ENCODE measurements at places on chromosomes 1 and 21.

DNA sequence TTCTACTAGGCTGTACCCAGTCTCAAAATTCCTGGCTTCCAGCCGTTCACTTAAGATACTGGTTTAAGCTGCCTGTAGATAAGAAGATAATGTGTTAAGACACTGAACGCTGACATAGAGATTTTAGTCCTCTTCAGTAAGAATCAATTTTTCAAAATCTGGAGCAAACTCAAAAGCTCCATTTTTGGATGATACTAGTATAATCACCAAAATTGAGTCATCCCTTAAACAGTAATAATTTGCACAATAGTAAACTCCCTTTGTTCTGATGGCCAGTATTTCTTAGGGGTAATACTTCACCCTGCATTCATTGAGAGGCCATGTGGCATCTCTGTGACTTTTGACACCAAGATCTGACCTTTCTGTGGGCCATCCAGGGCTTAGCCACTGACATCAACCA lies 299.8 kb upstream of the USP25 start:
- DNase-seq: no peak

- no peak for DNase-seq
Measured at GRCh38 chr1:30919025-30919881, 10.7 kb upstream of the SDC3 start.

DNA sequence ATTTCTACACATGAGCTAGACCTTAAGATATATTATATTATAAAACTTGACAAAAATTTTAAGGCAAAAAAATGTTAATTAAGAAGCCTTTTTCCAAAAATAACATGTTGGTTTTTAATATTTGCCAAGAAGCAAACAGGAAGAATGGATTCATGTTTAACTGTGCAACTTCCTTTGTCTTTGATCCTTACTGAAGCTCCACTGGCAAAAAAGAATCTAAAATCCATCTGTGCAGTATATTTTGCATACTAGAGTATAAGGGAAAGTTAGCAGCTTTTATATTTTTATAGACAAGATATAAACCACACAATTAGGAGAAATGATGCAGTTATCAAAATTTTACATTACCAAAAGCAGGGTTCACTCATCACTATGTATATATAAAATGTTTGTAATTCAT lies 76.9 kb upstream of the RGS18 start:
- DNase-seq: no peak

- DNase-seq: no peak
Measured at GRCh38 chr1:182817802-182818201, 21.3 kb upstream of the DHX9 start.

DNA sequence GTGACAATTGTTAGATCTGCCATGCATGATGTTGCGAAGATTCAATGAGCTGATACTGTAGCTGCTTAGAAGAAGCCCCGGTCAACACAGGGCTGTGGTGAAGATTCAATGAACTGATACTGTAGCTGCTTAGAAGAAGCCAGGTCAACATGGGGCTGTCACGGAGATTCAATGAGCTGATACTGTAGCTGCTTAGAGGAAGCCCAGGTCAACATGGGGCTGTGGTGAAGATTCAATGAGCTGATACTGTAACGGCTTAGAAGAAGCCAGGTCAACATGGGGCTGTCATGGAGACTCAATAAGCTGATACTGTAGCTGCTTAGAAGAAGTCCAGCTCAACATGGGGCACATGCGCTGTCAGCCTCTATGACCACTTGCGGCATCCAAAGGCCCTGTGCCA lies 18.8 kb upstream of the BACE2 start:
- DNase-seq: no peak

GRCh38 chr1:54810153-54810942 lies 9.2 kb upstream of the TTC22 start:
- peak; percentile 57 for DNase-seq

GRCh38 chr1:177010211-177010825 lies 154.2 kb downstream of the ASTN1 start:
- no peak for DNase-seq

- no peak for DNase-seq
Measured at GRCh38 chr21:22889445-22889844, 1891.2 kb downstream of the NCAM2 start.

DNA sequence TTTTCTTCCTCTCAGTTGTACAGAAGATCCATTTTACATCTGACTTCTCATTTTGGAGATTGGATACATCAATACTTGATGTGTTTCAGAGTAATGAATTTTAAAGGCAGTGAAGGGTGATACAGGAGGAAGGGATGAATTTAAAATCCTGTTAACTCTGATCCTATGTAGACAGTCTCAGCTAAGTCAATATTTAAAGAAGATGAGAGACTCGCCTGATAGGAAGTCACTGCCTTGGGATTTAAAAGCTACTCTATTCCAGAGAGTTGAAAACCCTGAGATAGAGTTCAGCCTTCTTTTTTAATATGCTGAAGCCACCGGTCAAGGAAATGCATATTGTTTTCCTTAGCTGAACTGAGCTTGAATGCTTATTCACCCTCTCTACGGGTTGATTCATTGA lies 42.7 kb downstream of the HUNK start:
- no peak for DNase-seq

DNA sequence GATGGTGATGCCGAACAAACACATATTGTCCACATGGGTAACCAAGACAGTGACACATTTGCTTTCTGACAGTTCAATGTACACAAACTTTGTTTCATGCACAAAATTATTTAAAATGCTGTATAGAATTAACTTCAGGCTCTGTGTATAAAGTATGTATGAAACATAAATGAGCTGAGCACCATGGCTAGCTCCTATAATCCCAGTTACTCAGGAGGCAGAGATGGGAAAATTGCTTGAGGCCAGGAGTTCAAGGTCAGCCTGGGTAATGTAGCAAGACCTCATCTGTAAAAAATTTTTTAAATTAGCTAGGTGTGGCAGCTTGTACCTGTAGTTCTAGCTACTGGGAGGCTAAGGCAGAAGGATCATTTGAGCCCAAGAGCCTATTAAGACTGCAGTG lies 19.2 kb upstream of the RC3H1 start:
- no peak for DNase-seq

DNA sequence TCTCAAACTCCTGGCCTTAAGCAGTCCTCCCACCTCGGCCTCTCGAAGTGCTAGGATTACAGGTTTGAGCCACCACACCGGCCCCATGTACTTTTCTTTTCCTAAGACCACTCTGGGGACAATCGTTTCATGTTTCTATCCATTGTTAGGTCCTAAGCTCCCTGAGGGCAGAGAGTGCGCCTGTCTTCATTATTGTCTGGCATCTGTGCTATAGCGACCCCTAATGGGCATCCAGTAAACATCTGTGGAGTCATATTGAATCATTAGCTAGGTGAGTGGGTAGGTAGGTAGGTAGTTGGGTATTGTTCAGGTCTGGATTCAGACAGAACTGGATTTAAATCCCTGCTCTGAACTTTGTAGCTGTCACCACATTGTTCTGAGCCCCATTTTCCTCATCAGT lies 66.1 kb downstream of the TMEM53 start:
- DNase-seq: no peak

DNA sequence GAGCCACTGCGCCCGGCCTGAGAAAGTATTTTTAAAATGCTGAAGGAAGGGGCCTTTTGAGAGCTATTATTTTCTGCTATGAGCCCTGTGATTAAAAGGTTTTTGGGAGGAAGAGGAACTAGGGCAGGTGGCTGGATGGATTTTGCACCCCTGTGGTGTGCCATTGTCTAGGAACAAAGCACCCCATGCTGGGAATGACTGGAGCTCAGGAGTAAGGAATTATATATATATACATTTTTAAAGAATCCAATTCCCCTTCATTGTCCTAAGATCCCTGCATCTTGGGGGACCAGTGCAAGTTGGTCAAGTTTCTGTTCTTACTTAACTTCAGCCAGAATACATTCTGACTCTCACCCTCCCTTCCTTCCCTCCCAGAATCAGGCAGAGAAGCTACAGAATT lies 91.6 kb downstream of the ZNF648 start:
- DNase-seq: no peak

DNA sequence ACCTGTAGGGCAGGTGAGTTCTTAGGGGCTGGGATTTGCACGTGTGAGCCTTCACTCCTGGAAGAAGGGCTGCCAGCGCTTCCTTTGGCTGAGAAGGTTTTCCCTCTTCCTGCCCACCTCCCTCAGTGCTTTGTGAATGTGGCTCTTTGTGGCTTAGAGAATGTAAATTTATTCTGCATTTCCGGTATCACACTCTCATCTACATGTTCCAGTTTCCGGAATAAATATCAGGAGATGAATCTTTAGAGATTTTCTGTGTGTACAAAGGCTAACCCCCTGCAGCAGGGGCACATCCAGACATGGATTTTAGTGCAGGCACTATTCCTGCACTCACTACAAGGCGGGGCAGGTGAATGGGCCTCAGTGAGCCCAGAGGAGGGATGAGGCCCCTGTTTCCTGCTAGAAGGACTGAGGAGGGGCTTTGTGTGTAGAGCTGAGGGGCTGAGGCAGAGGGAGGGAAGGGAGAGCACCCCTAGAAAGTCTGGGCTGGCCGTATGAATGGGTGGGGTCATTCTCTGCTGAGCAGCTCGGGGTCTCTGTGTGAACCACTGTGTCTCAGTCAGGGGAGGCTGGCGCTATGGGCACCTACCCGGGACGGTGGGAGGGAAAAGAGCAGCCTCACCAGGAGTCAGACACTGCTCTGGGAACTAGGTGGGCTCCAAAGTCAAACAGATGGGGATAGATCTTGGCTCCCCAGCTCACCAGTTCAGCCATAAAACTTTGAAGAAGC lies 207.5 kb downstream of the MATN1 start:
- DNase-seq: no peak

- DNase-seq: no peak
Measured at GRCh38 chr21:44436111-44436611, 19.1 kb upstream of the LRRC3 start.

DNA sequence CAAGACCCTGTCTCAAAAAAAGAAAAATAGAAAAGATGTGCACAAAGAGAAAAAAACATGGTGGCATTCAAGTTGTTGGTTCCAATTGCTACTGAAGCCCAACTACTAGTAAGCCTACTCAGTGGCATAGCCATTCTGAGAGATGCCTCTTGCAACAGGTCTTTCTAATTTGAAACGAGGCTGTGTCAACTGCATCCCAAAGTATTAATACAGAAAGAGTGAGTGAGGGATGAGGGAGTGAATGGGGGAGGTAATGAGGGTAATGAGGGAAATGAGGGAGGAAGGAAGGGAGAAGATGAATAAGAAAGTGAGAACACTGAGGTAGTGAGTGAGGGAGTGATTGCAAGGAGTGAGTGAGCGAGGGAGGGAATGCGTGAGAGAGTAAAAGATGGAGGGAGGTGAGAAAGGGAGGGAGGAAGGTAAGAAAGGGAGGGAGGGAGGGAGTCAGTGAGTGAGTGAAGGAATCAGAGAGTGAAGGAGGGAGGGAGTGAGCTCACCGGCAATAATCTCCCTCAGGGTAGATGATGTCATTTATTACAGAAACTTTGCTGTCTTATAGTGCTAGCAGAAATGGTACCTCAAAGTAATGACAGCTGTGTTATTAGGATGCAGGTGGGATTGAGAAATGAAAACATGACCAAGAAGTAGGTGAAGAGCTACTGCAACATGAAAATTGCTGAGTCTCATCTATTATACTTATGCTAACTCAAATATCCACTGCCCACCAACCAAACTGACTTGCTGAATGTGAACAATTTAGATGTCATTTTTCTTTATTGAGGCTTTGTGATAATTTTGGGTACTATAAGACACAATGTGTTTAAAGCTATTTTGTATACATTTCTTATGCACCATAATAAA lies 75.6 kb upstream of the ADAM30 start:
- DNase-seq: no peak

DNA sequence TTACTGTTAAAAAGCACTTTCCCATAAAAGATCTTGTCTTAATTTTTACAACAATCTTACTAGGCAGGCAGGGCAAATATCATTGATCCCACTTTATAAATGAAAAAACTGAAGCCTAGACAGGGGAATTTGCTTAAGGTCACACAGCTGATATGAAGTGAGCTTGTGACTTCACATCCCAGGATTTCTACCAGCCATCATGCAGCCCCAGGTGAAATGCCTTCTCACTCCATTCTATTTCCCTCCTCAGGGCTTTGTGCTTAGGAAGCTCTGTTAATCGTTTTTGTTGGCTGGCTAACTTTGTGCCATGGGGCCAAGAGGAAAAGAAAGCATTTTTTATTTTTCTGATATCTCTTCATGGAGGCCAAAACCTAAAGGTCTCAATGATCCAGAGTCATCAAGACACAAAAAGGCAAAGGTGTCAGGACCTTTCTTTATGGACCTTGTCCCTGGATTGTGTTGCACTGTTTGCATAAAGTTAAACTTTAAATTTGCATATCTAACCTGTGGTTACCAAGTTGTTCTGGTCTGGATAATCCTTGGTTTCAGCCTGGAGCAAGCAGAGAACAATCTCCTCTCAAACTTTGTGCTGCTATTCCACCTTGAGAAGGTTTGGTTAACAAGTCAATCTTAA lies 44.8 kb upstream of the ZNF326 start:
- no peak for DNase-seq

DNA sequence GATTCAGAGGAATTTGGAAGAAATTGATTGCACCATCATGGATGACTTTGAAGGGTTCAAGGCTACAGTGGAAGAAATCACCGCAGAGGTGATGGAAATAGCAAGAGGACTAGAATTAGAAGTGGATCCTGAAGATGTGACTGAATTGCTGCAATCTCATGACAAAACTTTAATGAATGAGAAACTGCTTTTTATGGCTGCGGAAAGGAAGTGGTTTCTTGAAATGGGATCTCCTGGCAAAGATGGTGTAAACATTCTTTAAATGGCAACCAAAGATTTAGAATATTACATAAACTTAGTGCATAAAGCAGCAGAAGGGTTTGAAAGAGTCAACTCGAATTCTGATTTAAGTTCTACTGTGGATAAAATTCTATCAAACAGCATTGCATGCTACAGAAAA lies 698.6 kb downstream of the PLA2G4A start:
- DNase-seq: no peak

GRCh38 chr1:58895559-58896145 lies 111.8 kb upstream of the JUN start:
- no peak for DNase-seq

GRCh38 chr1:67847466-67847865 lies 14.2 kb upstream of the GNG12 start:
- no peak for DNase-seq

GRCh38 chr1:80181418-80181817 lies 1174.9 kb upstream of the ADGRL4 start:
- no peak for DNase-seq

GRCh38 chr1:243791586-243792267 lies 58.3 kb downstream of the AKT3 start:
- DNase-seq: no peak

- DNase-seq: no peak
Measured at GRCh38 chr1:193355178-193355577, 168.8 kb upstream of the B3GALT2 start.

- DNase-seq: no peak
Measured at GRCh38 chr1:171248841-171249240, 547 bp downstream of the FMO1 start.

GRCh38 chr1:56502700-56503245 lies 76.6 kb downstream of the PLPP3 start:
- DNase-seq: no peak

GRCh38 chr1:43280692-43281091 lies 4.7 kb downstream of the C1orf210 start:
- DNase-seq: no peak

DNA sequence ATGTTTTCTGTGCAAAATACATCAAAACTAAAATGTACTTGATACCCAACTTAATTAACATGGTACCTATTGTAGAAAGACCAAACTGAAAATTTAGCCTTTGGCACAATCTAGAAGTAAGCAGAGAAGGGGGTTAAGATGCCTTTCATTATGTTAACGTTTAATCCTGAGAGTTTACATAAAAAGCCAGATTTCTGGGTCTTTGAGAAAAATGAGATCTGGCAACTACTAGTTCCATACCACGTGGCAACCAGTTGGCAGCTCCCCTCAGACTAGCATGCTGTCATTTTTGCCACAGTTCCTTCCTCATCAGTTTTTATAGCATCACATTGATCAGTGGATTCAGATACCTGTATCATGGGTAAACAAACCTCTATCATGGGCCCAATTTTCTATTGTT lies 1.5 kb downstream of the RO60 start:
- no peak for DNase-seq

All from stimulated activated naive CD4-positive, alpha-beta T cell treated with Interleukin-2 at 50 U/mL for 16 hours (primary cell).